ENCODE measurements at places on chromosomes 2 and 18.

GRCh38 chr2:215218587-215219577 is 80.5 kb upstream of the ABCA12 start:
- DNase-seq = no peak

- no peak for DNase-seq
Measured at GRCh38 chr2:191795715-191796114, 51.2 kb downstream of the CAVIN2 start.

GRCh38 chr2:56613254-56613653 is 429.5 kb downstream of the CCDC85A start:
- no peak for DNase-seq

GRCh38 chr2:226267516-226268289 is 531.9 kb downstream of the IRS1 start:
- DNase-seq = no peak

- DNase-seq = no peak
Measured at GRCh38 chr2:208369091-208369490, 37.5 kb upstream of the PTH2R start.

DNA sequence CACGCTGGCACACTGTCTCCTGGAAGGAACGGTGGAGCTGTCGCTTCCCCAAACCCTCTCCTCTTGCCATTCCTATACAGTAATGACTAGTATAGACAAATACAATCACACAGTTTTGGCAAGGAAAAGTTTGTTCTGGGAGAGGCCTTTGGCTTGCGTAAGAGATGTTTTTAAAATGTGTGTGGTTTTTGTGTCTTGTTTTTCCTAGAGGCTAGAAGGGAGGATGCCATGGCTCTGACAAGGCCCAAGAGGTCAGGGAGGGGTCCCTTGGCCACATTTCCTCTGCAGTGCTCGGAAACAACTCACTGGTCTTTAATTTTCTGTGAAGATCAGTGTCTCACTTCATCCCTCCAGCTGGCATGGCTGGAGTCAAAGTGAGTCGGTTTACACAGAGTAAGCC is 195.9 kb downstream of the SH3RF3 start:
- no peak for DNase-seq

DNA sequence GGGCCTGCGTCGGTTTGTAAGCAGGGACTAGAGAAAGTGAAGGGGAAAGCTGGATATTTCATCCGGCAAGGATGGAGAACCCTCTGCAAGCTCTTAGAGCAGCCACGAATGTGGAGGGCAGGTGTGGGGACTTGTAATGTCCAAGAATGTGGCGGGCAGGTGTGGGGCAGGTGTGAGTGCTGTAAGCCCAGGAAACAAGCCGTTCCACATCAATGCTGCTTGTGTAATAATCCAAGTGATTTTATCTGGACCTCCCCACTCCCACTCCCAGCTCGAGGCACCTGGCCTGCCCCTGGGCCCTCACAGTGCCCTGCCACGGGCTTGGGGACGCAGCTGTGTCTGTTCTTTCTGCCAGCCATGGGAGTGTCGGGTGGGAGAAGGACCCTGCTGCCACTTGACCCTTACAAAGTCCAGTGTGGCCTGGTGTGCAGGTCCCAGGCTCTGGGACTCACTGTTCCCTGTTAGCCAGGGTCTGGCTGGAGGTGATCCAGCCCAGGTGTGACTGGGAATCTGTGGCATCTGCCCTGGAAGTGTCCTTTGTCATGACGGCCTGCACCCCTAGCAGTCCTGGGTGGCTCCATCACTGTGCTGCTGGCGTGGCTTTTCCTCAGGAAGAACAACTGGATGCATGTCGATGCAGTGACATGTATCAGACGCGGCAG is 42.8 kb downstream of the SOX11 start:
- DNase-seq = no peak

DNA sequence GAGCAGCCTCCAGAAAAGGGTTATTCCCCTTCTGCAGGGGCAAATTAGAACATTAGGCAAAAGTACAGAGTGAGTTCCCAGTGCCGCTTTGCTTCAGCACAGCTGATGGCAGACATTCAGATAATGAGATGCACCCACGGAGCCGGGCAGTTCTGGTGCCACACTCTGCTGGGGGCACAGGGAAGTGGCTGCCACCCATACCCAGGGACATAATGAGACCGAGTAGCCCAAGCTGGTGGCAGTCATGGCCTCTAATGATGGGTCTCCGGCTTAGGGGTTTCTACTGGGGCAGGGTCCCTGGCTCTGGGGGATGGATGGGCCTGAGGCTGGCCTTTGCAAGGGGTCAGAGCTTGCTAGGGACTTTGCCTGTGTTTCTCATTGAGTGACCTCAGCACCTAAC is 26.2 kb downstream of the GLI2 start:
- DNase-seq = no peak

DNA sequence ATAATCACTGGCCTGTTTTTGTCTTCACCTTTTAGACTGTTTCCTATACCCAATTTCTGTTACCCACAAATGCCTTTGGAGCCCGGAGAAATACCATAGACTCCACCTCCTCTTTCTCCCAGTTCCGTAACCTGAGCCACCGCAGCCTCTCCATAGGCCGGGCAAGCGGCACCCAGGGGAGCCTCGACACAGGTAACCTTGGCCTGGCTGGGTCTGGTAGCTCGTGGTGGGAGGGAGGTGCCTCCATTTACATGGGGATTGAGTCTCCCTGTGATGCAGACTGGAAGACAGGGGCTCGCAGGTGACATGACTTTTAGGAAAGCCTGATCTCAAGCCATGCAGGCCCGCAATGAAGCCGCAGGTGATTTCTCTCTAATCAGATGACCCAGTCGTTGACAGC is 100.6 kb downstream of the CABLES1 start:
- no peak for DNase-seq

Measured in anterior cingulate cortex (tissue), 58 donors.